ENCODE measurements at places on chromosomes 7 and 10.

DNA sequence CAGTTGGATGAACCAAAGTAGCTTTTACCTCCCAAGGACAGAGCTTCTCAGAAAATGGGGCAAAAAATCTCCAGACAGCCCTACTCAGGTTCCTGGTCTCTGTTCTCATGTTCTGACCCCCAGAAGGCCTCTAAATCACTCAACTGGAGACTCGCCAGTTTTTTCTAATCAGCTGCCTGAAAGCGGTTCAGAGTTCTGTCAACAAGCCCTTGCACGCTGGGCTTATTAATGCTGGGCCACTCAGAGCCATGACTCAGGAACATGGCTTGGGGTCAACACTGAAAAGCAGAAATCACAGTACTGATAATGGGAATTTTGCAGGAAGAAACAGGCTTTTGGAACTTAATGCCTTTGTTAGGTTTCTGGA, 15.3 kb downstream of the ECHDC3 start:
- no peak for DNase-seq

DNA sequence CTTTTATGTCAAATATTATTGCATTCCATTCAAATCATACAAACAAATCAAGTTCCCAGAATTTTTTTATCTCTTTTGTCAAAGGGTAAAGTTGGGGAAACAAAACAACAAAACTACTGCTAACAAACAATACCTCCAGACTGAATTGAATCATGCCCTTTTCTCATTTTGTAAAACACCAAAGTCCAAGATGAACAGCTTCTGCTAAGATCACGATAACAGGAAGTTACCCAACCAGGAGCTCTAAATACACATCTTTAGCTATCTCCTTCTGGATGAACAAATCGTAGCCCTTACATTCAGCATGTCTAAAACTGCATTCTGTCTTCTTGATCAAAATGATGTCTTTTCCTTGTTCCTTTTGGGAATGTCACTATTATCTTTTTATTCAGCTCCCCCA, 97.4 kb downstream of the CTTNBP2 start:
- no peak for DNase-seq

GRCh38 chr7:45626441-45627430, 52.6 kb downstream of the ADCY1 start:
- DNase-seq: no peak

GRCh38 chr7:157516311-157516710, 179.5 kb downstream of the DNAJB6 start:
- no peak for DNase-seq

DNA sequence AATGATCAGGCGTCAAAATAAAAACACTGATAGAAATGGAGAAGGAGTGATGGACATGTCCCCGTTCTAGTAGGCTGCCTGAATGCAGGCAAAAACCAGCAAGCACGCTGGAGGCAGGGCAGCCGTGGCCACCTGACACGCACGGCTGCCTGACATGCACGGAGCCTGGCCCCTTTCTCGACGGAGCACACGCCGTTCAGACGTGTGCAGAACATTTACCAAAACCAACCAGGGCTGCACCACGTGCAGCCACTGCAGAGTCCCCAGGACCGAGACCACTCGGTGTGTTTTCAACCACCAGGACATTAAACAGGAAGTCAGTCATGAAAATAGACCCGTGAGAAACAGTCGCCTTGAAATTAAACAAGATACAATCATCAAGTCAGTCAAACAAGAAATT, 61.9 kb upstream of the NKX6-2 start:
- no peak for DNase-seq

DNA sequence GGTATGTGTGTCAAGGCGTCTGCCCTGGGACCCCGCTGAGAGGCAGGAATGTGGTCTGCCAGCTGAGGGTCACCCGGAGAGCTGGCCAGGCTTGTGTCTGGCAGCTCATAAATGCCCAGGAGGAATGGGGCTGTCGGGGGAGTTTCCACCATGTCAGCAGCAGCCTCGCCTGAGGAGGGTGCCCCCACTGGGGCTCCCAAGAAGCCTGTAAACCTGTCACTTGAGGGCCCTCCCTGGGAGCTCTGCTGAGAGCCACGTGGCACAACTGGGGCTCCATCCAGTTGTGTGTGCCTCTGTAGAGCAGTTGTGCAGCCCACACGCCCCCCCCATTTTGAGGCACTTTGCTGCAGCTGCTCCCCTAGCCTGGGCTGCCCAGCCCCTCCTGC, 70.6 kb downstream of the NEURL1 start:
- DNase-seq: no peak

DNA sequence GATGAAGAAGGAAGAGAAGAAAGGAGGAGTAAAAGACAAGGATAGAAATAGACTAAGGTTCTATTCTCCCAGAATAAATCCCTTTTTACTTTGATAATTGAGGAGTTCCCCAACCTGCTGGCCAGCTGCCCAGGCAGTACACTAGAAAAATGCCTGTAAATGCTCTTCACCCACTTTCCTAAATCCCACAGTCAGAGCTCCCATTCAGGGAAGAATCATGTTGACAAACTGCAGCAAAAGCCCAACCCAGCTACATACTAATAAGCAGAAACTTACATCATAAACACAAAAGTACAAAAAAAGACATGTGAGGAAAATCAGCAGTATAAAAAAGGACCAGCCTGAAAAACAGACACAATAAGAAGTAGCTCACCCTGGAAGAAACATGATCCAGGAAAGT, 15.8 kb upstream of the KDM7A start:
- no peak for DNase-seq

GRCh38 chr10:78739444-78740053, 329.2 kb upstream of the ZMIZ1 start:
- DNase-seq: no peak

DNA sequence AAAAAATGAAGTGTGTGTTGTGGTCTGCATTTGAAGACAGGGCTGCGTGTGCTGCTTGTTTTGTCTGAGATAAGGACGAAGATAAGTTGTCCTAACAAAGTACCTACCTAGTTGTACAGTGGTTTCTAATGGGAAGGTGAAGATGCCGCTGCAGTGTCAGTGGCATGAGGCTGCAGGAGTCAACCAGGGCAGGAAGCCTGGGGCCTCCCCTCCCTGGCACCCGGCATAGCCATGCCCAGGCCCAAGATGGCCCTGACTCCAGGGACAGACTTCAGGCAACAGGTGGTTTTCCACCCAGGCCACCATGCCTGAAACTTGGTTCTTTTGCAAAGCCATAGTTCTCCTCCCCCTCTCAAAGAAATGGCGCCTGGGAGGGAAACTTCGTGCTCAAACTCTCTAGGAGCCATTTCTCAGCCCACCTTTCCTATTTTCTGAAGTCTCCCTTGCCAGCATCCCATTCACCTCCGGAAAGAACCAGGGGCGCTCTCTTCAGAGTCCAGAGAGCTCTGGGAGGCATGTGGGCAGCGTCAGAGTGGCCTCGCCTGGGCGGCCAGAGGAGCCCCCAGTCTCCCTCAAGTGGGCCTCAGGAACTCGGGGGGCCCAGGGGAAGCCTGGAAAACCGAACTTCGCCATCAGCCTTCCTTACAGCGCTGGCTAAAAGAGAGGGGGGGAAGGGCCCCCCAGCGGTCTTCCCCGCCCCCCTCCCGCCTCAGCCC, 2.1 kb upstream of the KAT6B start:
- no peak for DNase-seq

DNA sequence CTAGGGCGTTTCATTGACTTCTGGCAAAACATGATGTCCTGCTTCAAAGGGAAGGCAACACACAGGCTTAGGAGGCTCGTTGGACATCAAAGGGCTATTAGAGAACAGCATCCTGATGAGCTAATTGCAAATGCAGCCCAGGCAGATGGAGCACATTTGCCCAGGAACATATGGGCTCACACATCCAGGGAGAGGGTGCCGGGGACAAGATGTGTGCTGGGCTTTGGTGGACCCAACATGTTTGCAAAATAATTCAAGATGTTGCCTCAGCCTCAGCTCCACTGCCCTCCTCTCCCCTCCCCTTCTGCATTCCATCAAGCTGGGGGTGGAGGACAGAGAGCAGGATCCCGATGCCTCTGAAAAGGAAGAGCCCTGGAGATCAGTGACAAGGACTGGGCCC, 217.1 kb upstream of the ZMIZ1 start:
- DNase-seq: no peak

DNA sequence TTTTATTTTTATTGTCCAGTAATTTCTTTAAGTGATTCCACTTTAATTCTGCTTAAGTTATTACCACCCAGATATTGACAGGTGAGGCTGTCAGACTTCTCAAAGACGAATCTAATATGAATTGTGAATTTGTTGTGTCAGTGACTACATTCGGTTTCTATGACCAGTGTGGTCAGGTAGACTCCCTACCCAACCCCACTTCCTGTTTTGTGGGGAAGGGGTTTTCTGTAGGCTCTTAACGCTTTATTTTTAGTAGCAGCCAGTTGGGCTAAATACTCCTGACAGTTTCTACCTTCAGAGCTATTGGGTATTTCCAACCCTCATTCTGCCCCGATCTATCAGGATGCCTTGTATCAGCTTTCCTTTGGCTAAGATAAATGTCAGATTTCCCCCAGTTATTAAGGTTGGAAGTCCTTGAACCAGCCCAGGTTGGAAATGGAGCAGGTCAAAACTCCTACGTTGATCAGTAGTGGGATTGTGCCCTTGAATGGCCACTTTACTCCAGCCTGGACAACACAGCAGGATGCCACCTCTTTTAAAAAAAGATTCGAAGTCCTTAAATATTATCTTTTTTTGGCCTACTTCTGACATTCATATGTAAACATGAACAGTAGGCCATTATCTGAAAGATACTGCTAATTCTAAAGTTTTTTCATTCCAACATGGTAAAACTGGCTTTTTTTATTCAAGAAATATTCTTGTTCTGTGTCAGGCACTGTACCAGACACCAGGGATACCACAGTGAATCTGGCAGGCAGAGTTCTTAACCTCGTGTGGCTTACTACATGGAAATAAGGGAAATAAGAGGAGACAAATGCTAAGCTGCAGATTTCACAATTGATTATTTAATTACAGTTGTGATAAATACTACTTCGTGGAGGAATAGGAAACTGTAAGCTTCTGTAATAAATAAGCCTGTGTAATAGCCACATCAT, 133.3 kb upstream of the SAMD8 start:
- peak; percentile 31 for DNase-seq

DNA sequence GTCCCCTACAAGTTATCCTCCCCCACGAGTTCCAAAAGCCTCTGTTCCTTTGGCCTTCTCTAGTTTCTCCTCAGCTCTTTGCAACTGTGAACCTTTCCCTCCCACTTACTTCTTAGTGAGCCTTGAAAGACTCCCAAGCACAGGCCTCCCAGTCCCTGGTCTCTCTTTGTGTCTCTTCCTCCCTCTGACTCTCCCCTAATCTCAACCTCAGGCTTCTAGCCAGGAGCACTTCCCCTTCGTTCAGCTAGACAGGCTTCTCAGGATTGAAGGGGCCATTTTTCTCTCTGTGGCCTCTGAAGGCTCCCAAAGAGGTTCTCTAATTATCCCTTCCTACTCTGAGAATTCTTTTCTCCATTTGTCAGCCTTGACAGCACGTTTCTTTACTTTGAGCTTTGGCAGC, 50.2 kb upstream of the PHYHIPL start:
- no peak for DNase-seq

DNA sequence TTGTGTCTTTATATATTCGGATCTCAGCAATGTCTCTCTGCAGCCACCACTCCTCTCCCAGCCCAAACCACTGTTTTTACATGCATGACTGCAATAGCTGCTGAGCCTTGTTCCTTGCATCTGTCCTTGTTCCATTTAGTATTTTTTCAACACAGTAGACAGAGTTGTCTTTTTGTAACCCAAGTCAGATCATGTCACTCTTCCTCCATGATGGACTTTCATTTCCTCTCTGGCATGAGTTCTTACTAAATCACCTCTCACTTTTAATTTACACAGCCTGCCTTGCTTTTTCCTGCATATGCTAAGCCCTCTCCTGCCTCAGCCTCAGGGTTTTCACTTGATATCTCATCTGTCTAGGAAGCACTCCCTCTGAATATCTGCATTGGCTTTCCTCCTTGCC, 353.2 kb downstream of the HGF start:
- DNase-seq: no peak

- DNase-seq: no peak
Observed at GRCh38 chr10:78160591-78160990, 126.9 kb downstream of the RPS24 start.

DNA sequence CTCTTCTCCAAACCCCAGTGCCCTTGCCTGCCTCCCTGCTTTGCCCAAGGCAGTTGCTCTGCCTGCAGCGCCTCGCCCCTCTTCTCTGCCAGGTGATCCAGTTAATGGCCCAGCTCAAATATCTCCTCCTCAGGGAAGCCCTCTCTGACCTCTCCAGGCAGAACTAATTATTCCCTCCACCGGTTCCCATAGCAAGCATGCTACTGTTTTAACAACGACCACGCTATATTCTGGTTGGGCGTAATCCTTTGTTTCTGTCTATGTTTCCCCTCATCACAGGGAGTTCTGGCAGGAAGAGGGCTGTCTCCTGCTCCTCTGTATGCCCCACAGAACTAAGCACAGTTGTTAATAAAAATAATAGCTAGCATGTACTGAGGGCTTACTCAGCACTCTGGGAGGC, 36.8 kb upstream of the R3HCC1L start:
- DNase-seq: no peak

- DNase-seq: no peak
Observed at GRCh38 chr7:66052447-66052846, 23.2 kb upstream of the ASL start.

GRCh38 chr10:42933448-42934340, 143.2 kb upstream of the RET start:
- DNase-seq: no peak

DNA sequence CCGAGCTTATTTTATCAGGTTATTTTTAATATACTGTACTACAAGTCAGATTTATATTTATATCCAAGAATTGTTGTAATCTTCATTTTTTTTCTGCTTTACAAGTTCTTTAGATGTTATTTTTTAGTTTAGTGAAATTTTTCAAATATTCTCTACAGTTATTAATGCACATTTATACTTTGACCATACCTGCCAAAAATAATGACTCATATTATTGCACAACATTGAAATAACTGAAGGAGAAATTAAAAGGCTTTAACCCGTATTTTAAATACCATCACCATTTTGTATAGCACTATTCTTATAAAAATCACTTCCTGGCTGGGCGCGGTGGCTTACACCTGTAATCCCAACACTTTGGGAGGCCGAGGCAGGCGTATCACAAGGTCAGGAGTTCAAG, 278.5 kb downstream of the BICC1 start:
- no peak for DNase-seq

DNA sequence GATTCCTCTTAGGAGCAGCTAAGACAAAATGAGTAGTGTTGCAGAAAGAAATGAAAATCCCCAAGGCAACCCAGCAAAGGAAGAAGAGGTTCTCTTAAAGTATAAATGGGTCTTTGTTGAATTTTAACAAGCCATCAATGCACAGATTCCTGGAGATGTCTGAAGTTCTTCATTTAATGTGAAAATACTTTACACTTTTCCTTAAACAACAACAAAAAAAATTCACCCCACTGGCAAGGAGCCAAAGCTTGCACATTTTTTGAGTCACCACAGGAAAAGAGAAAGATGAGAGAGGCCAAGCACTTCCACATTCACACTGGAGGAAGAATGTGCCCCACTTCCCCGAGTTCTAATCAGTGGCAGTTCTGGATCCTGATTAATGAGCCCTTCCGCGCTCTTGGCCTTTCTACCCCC, 286.4 kb upstream of the MEOX2 start:
- DNase-seq: no peak

DNA sequence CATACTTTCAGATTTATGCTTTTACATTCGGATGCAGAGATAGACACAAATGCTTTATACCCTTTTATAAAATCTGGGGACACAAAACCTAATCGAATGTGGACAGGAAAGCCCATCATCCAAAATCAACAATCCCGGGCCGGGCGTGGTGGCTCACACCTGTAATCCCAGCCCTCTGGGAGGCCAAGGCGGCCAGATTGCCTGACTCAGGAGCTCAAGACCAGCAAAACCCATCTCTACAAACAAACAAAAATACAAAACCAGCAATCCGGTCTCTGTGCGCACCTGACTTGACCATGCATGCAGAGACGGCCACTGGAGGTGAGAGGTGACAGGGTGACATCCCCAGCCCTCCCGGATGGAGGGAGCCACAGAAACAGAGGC, 13.5 kb downstream of the COBL start:
- DNase-seq: no peak

All from GM12892 (cell line).